ENCODE measurements at places on chromosomes 1 and 21.

GRCh38 chr1:82503822-82504221 is 703.1 kb downstream of the ADGRL2 start:
- no peak for DNase-seq

DNA sequence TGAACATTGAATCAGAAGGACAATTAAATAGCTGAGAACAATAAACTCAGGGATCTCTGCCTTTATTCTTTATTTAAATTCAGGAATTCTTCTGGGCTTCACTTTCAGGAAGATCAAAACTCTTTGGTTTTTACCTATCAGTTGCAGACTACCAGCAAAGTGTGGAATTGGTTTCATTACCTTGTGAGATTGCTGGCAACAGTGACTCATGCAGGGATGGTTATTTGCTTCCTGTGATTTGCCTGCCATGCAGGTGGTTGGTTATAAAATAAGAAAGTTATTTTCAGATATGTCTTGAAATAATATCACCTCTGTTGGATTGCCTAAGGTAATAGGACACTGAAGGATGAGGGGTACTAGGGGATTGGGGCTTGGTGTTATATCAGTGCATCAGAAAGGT is 204.6 kb downstream of the PTBP2 start:
- DNase-seq: no peak

GRCh38 chr1:209319057-209319432 is 264.5 kb upstream of the CAMK1G start:
- no peak for DNase-seq

DNA sequence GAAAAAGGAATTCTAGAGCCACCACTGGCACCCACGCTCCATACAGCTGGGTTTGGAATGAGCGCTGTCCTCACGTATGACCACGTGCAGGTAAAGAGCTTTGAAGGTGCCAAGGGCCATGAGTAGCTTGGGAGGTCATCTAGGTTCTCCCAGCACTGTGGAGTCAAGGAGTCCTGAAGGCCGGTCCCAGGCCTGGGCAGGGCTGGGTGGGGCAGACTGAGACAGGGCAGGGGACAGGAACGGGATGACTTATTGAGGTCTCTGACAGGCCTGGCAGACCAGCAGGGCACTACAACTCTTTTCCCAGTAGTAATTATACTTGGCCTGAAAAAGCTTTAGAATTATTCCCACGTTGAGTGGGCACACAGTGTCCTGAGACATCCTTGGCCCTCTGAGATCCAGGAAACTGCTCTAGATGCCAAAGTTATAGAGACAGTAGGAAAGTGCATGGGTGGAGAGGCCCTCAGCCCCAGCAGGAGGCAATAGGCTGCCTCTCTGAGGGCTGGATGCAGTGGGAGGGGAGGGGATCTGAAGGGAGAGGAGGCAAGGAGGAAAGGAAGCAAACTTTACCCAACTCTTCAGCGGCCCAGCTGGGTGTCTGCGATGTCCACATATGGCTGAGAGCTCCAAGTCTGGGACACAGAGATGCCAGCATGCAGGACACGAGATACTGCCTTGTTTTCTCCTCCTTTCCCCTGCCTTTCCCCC is 1.8 kb upstream of the CDA start:
- DNase-seq: no peak

- no peak for DNase-seq
Measured at GRCh38 chr21:25457411-25457810, 149.9 kb downstream of the MRPL39 start.

DNA sequence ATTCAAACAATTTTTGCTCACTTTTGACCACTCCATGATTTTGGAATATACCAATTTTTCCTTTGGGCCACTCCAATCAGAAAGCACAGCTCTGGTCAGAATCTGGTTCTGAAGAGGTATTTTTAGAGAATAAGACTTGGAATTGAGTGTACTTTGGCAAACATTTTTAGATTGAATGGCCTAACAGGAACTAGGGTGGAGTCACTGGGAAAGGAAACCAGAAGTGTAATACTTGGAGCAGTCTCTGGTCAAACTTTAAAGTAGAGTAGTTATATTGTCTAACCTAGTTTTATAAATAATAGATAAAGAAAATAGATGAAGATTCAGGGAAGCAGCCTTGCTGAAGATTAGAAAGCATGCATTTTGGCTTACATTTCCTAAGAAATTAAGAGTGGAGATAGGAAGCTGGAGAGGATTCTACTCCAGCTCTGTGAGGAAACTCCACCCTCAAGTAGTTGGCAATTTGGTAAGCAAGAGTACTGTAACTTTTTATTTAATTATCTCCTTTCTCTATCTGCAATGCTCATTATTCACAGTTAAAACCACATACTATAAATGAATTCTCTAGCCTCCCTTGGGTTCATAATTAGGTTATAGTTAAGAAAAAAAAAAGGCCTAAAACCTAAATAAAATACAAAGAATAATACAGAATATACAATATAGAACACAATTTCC is 15.8 kb downstream of the STIL start:
- DNase-seq: no peak

- no peak for DNase-seq
Measured at GRCh38 chr1:12186679-12186985, 19.8 kb downstream of the TNFRSF1B start.
